ENCODE measurements at places on chromosomes 5 and 9. TPM values are rescaled to one million over a fixed set of nuclear protein-coding genes. Genes with fewer than 3 reads are reported as not detected.
A peak's percentile ranks its signal among the peaks of the same experiment; 100 is the strongest.

The GARIN3 gene
- not detected for total RNA-seq

DNA sequence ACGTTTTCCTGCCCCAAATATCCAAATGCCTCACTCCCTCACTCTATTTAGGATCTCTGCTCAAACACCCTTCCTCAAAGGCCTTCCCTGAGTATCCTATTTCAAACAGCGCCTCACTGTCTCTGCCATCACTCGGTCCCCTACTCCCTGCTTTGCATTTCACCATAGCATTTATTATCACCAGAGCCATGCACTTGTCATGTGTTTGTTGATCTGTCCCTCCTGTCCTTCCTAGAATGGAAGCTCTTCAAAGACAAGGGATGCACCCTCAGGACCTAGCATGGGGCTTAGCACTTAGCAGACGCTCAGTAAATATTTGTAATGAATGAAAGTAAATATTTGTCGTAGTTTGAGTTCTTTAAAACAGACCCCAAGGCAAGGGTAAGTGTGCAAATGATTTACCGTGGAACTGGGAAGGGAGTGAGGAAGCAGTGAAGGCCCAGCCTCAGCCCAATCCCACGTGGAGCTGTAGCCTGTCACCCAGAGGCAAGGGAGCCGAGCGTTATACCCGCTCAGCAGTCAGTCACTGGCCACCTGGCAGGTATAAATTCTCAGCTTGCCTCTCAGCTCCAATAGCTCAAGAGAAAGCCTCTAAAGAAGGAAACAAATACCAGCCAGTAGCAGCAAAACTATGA is 97.7 kb upstream of the KIF2A start:
- H3K27ac ChIP-seq = no peak overlapping the region
- no peaks in the 10 kb centered on the region for H3K4me1 ChIP-seq
- no peaks in the 10 kb centered on the region for H3K27me3 ChIP-seq
- no peak for DNase-seq
- no peaks in the 10 kb centered on the region for H3K36me3 ChIP-seq

- H3K36me3 ChIP-seq = no peaks in the 10 kb centered on the region
- H3K27ac ChIP-seq = peak overlapping the region; percentile 44
- peak overlapping the region; percentile 15 for H3K4me3 ChIP-seq
- no peaks in the 10 kb centered on the region for H3K27me3 ChIP-seq
- peaks cover 3% of the 10 kb centered on the region for H3K4me1 ChIP-seq
Measured at GRCh38 chr5:36619012-36619635, 12.7 kb downstream of the SLC1A3 start.

- no peaks in the 10 kb centered on the region for H3K36me3 ChIP-seq
- no peaks in the 10 kb centered on the region for H3K27me3 ChIP-seq
- no peak overlapping the region for H3K27ac ChIP-seq
Measured at GRCh38 chr5:163222982-163223381, 214.4 kb upstream of the CCNG1 start.

GRCh38 chr5:107543868-107544267 is 126.9 kb downstream of the EFNA5 start:
- DNase-seq = no peak
- no peak overlapping the region for H3K4me3 ChIP-seq
- peaks cover 10% of the 10 kb centered on the region for H3K4me1 ChIP-seq
- no peaks in the 10 kb centered on the region for H3K36me3 ChIP-seq
